Activated CD8-positive, alpha-beta T cell treated with anti-CD3 and anti-CD28 coated beads for 36 hours (primary cell): ENCODE measurements at places on chromosomes 11 and 22. TPM values are rescaled to one million over a fixed set of nuclear protein-coding genes. Genes with fewer than 3 reads are reported as not detected.

The DDI1 gene
- not detected for total RNA-seq

DNA sequence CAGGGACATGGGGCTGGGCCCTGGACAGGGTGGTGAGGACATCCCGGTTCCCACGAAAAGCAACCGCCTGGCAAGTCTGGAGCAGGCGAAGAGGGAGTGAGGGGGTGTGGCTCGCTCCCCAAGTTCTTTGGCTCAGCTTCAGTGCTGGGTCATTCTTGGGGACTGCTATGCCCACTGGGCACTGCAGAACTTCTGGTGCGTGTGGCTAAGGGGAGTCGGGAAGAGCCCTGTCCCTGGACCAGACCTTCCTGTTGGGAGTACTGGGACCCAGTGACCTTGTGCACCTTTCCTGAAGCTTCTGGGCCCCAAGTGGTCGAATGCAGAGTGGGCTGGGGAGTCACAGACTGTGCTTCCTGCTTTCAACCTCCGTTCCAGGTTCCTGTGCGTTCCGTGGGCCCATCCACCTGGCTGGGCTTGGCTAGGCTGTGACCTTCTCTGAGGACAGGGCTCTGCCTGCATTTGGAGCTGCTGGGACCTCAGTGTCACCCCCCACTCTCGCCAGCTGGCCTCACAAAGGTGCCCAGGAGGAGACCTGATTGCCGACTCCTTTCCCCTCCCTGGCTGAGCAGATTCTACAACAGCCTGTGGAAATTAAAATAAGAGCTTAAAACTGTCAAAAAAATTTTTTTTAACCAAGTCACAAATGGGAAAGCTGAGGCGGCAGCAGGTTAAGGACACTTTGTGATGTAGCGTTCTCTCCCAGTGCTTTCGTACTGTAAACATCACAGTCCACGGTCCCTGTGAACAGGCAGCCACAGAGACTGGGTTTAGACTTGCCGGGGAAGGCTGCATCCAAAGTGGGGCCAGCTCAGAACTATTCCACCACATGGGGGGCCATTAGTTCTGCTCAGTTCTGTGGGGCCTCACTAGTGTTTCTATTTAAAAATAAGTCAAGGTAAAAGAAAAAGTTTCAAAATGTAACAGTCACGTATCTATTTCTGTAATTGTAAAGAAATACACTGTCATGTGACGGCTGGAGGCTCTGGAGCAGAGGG, 63.8 kb upstream of the WNT7B start:
- no peak for DNase-seq

GRCh38 chr11:131600628-131601027, 230.2 kb downstream of the NTM start:
- DNase-seq = no peak

The XKR3 gene
- total RNA-seq = not detected

The APOA4 gene
- not detected for total RNA-seq
